ENCODE measurements at places on chromosomes 1 and 21.

DNA sequence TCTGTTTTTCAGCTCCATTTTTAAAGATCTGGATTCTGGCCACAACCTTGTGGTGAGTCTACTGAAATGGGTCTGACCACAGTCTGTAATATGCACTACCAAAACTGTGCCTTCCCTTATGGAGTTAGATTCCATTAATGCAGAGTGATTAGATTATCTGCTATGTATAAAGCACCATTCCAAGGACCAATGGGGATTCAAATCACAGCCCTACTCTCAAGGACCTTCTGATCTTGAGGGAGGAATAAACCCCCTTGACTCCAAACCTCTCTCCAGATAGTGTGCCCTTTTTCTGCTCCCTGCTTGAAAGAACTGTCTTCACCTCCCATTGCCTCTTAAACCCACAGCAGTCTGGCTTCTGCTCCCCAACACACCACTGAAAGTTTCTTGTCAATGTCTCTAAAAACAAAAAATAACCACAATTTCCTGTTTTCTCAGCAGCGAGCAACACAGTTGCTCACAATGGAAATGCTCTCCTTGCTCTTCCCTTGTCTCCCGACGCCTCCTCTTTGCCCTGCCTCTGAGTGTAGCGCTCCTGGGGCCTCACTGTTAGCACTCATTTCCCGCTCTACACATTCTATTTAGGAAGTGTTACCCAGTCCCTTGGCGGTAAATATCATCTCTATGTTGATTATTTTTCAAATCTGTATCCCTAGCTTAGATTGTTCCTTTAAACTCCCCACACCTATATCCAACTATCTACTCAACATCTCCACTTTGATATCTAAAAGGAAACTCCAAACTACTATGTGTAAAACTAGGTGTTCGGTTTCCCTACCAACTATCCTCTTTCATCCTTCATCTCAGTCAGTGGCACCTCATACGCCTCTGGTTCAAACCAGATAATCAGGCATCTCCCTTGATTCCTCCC, 13.6 kb downstream of the PCNX2 start:
- DNase-seq = no peak

DNA sequence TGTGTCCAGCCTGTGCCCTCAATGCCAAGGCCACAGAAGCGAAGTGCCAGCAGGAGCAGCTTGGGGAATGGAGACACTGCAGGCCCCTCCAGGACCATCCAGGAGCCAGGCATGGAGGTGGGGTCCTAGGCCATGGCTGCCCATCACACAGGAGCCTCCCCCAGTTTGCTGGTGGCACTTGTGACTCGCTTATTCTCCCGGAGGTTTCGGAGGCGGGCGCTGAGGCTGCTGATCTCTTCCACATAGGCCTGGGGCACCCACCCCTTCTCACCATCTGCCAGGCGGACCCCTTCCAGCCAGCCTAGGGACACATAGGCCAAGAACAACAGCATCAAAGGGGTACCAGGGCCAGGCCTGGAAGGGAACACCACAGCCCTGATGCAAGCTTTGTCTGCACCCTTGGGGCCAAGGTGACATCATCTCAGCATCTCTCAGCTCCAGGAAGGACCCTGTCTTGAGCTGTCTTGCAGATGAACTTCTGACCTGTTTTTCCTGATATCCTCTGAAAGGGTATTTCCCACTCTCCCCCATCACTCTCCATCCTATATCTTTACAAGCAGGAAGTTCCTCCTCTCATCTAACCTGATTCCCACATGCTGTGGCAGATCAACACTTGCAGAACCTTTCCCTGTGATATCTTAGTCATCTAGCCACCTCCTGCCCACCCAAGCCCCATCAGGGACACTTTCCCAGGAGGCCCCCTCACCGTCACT, 13.9 kb downstream of the ARHGEF19 start:
- no peak for DNase-seq

DNA sequence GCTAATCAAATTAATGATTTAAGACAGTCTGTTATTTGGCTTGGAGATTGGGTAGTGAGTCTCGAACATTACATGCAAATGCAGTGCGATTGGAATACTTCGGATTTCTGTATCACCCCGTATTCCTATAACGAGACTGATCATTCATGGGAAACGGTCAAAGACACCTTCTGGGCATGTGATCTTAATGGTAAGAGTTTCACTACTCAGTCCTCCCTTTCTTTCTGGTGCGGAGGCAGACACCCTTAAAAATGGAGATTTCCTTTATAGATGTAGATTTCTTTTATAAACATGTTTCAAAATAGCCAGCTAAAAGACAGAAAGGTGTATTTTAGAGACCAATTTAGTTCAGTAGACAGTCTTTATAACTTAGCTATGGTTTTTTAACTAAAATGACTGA, 74.4 kb downstream of the HS2ST1 start:
- no peak for DNase-seq

DNA sequence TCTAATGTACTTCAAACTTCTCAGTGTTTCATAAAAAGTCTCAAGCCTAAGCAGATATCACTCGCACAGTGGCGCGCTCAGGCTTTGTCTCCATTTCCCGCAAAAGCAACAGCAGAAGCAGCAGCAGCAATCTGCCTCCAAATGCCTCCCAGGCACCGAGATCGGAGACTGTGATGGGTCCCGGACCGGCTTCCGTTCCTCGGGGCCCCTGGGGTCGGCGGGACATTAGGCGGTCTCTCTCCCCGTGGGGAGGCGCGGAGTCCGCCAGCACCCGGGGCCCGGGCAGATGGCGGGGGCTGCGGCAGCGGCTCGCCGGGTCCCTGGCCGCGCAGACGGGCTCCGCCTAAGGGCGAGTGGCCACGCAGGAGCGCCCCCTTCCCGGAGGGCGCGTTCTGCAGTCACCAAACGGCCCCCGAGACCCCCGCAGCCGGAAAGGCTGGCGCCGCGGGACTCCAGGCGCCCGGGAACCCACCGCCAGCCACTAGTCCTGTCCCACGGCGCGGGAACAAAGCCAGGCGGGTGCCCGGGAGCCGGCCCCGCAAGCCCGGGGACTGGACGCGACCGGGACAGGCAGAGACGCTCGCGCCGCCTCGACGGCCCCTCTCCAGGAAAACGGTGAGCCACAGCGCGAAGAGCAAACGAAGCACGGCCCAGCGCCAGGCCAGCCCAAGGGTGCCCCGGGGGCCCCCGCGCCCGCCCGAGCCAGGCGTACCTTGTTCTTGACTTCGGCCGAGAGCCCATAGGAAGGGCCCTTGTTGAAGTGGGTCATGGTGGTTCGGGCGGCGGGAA, 590 bp downstream of the CNN3 start:
- DNase-seq = no peak

GRCh38 chr1:156684227-156684782, 7.1 kb upstream of the NES start:
- no peak for DNase-seq

- no peak for DNase-seq
Observed at GRCh38 chr1:21626921-21627339, 42.2 kb downstream of the RAP1GAP start.

- no peak for DNase-seq
Observed at GRCh38 chr1:202834771-202835547, 24.2 kb downstream of the PCAT6 start.

GRCh38 chr1:232211149-232211548, 418.8 kb downstream of the SIPA1L2 start:
- DNase-seq = no peak

- DNase-seq = no peak
Observed at GRCh38 chr21:45491623-45492022, 50.6 kb downstream of the SLC19A1 start.

- DNase-seq = no peak
Observed at GRCh38 chr21:36698981-36699545, at the start of gene SIM2. TSS of gene SIM2 (plus strand) at chr21:36699115. CDS start at chr21:36699747, 632 bp downstream.

DNA sequence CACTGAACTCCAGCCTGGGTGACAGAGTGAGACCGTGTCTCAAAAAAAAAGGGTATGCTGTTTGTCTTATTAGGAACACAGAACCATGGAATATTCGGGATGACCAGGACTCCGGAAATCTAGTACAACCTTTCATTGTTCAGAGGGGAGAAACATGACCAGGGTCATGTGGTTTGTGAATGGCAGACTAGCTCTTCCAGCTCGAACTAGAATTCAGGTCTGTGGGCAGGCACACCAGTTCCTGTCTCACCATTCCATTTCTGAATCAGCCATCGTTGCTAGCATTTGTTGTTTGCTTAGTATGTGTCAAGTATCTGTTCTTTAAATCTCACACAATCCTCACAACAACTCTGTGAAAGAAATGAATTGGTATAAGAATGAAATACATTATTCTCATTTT, 50.9 kb downstream of the MDM4 start:
- DNase-seq = no peak

DNA sequence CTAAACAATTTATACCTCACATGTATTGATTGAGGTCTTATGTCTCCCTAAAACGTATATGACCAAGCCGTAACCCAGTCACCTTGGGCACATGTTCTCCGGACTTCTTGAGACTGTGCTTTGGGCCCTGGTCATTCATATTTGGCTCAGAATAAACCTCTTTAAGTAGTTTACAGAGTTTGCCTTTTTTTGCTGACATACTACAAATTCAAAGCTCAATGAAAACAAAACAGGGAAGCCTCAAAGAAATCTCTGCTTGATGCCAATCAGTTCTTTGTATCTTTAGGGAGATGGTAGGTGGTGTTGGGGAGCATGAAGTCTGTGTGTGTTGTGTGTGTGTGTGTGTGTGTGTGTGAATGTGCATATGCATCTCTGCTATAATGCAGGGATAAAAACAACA, 247.0 kb downstream of the KCNJ6 start:
- DNase-seq = no peak

GRCh38 chr1:210098356-210098755, 134.2 kb upstream of the SERTAD4 start:
- no peak for DNase-seq

DNA sequence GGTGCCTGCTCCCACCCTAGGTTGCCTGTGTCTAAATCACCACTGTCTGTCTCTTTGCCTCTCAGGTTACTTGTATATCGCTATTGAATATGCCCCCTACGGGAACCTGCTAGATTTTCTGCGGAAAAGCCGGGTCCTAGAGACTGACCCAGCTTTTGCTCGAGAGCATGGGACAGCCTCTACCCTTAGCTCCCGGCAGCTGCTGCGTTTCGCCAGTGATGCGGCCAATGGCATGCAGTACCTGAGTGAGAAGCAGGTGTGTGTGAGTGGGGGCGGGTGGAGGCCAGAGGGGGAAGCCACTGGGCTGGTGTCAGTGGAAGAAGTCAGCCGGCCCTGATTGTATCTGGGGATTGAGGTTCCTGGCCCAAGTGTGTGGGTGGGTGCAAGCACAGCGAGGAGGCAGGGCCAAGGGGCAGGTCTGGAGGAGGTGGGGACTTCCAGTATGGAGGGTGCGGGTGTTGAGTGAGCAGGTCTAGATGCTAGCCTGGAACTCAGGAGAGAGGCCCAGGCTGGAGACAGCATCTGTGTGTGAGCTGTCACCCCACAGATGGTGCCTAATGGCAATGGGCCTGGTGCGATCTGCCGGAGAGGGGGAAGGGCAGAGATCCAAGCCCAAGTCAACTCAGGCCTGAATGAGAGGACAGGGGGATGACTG, 17.2 kb downstream of the TIE1 start:
- no peak for DNase-seq

DNA sequence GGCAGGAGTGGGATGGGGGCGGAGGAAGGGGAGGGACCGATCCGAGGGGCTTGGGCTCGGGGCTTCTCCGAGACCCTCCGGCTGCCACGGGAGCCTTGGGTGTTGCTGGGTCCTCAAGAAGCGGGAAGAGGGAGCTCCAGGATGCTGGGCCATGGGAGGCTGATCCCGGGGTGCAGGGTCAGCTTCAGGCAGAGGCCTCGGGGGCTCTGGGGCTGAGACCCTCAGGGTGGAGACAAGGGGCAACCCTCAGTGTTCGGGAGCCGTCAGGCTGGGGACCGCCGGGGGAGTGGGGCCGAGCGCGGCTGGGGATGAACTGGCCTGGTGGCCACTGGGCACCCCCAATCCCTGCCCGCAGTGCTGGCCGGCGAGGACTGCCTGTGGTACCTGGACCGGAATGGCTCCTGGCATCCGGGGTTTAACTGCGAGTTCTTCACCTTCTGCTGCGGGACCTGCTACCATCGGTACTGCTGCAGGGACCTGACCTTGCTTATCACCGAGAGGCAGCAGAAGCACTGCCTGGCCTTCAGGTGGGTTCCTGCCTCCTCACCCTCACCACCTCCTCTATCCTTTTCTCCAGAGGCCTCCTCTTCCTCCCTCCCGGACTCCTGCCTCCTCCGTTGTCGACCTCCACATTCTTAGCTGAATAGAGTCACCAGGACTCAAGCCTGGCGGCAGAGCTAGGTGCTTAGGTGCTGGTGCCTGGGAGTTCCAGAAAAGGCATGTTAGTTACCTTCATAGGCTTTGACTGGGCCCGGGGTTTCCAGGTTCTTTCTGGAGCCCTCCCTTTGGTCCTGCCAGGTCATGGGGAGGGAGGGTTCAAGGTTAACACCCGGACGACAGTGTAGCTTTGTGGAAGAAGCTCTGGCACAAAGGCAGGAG, 631 bp downstream of the SHISA4 start:
- no peak for DNase-seq

GRCh38 chr1:42086146-42086545, 67.1 kb upstream of the GUCA2B start:
- no peak for DNase-seq

DNA sequence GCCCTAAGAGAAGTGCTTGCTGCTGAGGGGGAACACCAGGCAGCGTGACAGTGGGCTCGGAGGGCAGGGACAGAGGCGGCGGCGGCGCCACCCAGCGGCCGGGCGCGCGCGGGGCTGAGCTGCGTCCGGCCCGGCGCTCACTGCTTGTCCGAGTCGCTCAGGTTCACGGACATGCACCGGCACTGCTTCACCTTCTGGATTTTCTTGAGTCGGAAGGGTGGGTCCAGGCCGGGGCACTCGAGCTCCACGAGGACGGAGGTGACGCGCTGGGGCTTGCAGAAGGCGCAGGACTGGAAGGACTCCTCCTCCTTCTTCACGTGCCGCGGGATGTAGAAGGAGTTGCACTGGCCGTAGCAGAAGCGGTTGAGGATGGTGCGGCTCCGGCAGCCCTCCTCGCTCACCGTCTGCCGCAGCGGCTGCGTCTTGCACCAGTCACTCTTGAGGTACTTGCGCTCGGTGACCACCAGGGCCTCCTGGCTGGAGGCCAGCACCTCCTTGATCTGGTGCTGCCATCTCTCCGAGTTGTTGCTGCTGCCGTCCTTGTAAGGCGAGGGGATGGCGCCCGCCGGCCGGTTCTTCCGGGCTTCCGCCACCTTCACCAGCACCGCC, 119.0 kb downstream of the GREM2 start:
- DNase-seq = no peak

All from activated CD4-positive, alpha-beta T cell treated with anti-CD3 and anti-CD28 coated beads, Interleukin-2, amount 50 U/mL, for 24 hours (primary cell).